Caki2 (cell line): ENCODE measurements at places on chromosomes 2 and 18.

DNA sequence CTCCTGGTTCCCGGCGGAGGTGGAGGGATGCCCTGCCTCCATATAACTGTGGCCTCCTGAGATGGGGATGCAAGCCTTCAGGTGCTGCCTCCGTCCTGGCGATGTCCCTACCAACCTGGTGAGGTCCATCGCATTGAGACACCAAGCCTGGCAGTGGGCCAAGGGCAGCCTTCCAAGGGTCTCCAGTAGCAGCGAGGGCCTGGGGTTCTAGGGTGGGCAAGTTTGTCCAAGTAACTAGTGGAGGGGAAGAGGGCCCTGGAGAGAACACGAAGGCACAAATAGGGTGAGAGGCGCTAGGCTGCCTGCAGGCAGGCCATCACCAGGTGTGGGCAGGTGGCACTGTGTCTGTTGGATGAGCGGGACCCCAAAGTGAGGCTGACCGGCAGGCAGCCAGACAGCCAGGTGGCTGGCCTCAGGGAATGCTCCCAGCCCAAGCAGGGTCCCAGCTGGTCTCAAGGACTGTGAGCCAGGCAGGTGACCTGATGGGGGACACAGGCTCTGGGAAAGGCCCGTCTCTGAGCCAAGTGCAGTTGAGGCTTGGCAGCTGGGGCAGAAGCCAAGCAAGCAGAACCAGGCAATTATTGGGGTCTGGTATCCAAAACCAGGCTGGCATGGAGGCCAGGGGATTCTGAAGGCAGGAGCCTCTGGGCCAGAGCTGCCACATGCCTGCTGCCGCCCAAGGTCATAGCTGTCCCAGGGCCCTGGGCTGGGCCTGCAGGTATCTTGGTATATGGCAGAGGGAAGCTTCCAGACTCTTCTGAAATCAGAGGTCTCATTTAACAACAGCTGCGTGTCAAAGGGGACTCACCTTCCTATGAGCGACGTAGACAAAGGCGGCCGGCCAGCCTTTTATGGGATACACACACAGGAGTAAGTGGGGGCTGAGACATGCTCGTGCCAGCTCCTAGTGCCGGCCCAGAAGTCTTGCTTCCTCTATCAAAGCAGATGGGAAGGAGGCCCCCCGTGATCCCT lies 23.4 kb downstream of the RAMP1 start:
- no peak for DNase-seq

GRCh38 chr2:239498981-239499634 lies 98.3 kb upstream of the HDAC4 start:
- DNase-seq: no peak

DNA sequence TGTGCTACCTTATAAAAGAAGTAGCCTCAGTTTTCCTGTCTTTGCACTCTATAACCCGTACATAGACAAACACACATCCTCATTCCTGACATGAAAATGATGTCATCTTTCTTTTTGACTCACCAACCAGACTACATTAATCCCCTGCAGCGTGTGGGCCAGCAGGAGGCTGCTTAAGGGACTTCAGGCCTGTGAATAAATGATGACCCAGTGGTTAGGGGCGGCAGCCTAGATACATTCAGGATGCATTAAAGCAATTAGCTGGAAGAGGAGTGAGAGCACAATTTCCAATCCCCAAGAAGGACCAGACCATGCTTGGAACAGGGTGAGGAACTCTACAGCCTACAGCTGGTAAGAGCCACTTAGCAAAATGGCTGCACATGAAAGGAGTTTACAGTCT lies 57.3 kb upstream of the KLF7 start:
- no peak for DNase-seq

DNA sequence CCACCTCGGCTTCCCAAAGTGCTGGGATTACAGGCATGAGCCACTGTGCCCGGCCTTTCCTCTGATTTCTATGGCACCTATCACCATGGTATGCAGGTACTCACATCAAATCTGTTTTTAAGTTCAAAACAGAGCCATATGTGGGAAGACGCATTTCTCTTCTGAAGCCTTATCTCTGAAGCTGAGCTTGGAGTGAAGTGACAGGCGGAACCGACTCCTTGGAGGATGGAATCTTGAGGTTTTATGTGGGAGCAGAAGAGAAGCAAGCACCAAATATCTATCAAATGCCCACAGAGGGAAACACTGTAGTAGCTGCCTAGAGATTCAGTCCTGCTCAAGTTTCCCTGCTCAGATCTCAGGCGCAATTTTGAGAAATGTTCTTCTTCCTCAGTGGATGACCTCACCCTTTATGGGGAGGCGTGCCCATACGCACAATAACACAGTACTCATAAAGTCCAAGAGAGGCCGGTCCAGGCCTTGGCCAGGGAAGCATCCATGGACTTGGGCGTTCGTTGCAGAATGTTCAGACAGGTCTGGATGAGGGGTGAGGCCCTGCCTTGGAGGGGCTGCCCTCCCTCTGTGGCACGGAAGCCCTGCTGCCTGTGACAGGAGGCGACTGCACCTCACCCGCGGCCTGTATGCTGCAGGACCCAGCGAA lies 67.9 kb downstream of the HNRNPLL start:
- no peak for DNase-seq

- DNase-seq: no peak
Measured at GRCh38 chr2:225020168-225020849, 22.0 kb downstream of the DOCK10 start.
